Bronchial epithelial cell (primary cell): ENCODE measurements at places on chromosomes 3 and 15.

DNA sequence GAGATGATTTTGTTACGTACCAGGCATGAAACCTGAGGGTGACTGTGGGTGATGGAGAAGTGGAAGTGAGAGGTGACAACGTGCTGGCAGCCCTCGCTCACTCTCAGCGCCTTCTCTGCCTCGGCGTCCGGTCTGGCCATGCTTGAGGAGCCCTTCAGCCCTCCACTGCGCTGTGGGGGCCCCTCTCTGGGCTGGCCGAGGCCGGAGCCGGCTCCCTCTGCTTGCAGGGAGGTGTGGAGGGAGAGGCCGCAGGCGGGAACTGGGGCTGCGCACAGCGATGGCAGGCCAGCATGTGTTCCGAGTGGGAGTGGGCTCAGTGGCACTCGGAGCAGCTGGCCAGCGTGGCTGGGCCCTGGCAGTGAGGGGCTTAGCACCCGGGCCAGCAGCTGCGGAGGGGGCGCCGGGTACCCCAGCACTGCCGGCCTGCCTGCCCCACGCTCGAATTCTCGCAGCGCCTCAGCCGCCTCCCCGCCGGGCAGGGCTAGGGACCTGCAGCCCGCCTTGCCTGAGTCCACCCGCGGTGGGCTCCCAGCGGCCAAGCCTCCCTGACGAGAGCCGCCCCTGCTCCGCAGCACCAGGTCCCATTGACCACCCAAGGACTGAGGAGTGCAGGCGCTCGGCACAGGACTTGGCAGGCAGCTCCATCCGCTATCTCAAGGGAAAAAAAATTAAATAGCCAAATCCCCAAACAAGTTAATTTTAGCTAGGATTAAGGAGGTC, 29.7 kb upstream of the MYRIP start:
- DNase-seq = no peak

- peak; percentile 20 for DNase-seq
Observed at GRCh38 chr15:65132878-65133547, 595 bp downstream of the PDCD7 start.

DNA sequence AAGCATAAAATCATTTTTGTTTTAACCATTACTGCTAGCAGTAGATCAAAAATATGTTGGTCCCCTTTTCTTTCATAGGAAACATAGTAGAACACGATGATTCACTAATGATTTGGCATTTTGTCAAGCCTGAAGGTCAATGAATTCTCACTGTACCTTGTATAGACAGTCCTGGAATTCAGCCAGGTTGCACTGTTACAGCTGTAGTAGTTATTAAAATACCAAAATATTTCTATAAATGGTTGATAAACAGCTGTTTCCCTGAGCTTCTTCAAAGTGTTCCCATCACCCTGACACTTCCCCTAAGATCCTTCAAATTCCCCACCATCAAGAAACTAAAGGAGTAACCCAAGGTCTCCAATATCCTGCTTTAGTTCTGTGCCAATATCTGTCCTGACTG, 200.9 kb downstream of the ATP8B4 start:
- peak; percentile 38 for DNase-seq

DNA sequence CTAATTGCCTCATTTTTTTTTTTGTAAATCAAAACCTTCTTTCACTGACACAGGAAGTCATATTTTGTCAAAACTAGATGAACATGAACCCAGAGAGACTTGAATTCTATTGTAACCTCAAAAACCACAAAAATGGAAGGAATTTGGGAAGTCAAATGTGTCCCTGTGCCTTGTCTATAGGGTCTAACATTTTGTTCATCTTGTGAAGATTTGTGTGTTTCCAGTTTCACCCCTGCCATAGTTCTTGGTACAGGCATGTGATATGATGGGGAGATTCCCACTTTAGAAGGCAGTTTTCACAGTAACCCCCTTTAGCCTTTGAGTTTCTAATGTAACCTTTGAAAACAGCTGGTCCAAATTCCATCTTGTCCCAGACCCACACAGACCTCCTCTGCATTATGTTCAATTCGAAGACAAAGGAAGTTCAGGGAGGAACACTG, 318.5 kb upstream of the ADAMTS9 start:
- DNase-seq = no peak

DNA sequence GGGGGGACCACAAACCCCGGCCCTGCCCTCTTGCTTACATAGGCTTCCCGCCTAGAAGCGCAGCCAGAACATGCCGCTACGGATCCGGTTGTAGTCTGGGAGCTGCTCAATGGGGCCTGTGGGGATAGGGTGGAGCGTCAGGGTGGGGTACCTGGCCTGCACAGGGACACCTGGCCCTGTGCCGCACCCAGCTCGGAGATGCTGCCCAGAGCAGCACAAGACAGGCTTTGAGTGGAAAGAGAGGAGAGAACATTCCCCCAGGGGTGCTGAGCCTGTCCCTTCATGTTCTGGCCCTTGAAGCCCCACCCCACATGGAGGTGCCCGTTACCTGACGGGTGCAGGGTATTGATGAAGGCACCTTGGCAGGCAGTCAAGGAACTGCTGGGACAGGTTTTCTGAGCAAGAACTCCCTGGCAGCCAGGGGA, 4.0 kb upstream of the COL7A1 start:
- DNase-seq = peak; percentile 99

- DNase-seq = no peak
Observed at GRCh38 chr3:165156757-165157420, 39.3 kb downstream of the SLITRK3 start.

- DNase-seq = no peak
Observed at GRCh38 chr3:101268971-101269671, 51.3 kb downstream of the IMPG2 start.

- peak; percentile 85 for DNase-seq
Observed at GRCh38 chr3:101995371-101996046, 146.2 kb downstream of the NFKBIZ start.

DNA sequence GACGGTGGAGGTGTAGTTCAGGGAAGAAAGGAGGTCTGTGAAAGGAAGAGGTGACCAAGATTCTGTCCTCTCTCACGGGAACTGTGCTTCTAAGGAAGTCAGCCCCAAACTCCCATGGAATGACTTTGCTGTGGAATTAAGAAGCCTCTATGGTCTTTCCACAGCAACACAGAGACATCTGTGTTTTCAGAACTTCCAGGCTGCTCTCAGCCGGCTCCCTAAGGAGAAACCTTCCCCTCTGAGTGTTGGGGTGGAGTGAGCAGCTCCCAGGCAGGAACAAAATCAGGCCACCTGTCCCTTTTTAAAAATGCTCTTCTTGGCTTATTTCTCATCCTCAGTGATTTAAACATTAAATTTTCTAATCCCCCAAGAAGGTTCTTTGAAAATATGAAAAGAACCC, 53.3 kb upstream of the SNRK start:
- no peak for DNase-seq

DNA sequence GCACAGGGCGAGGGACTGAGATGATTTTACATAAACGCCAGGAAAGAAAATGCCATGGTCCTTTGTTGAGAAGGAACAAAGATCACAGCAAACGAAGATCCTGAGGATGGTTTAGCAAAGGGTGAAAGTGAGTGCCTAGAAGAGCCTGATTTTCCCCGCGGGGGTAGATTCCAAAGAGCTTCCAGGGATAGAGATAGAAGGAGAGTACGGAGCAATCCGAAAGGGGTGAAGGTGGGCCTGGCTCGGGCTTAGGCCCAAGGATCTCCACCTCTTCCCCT, 977 bp downstream of the CDC25A start:
- DNase-seq = peak; percentile 10

DNA sequence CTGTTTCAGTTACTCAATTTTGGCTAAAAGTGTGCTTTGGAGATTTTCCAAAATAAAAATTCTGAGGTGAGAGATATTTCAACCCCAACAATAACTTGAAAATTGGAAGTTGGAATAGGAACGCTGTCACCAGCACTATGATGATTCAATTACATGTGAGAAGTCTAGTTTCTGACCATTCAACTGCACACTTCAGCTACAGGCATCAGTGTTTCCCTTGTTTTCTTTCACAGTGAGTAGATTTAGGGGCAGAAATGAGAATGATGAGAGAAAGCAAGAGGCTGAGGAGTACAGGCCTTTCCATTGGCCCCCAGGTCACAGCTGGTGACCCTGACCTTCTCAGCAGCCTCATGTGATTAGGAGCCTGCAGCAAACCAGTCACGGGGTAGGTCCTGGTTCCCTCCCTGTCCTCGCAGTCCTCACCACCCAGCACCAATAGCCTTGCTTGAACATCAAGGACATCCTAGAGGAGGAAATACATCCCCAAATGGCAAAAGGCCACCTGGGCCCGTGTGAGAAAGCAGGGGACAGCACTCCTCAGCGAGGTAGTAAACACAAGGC, 10.0 kb upstream of the FILIP1L start:
- no peak for DNase-seq

GRCh38 chr15:72961346-72961745, 90.9 kb upstream of the NEO1 start:
- DNase-seq = no peak

DNA sequence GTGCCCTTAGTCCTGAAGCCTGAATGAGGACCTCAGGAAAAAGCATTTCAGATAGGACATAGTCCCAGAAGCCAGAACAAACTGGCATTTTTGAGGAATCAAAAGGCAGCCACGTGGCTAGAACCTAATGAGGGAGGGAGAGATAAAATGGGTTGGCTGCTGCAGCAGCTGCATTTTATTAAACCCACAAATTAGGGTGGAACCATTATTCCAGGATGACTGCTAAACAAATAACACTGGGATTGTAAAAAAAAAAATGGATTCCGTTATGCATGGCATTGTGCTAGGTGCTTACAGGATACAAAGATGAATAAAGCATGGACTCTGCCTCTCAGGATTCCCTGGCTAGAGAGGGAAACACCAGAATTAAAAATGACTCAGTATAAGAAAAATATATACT, 141.5 kb downstream of the SATB1 start:
- DNase-seq = no peak

GRCh38 chr3:29156086-29156715, 124.7 kb upstream of the RBMS3 start:
- DNase-seq = peak; percentile 69

DNA sequence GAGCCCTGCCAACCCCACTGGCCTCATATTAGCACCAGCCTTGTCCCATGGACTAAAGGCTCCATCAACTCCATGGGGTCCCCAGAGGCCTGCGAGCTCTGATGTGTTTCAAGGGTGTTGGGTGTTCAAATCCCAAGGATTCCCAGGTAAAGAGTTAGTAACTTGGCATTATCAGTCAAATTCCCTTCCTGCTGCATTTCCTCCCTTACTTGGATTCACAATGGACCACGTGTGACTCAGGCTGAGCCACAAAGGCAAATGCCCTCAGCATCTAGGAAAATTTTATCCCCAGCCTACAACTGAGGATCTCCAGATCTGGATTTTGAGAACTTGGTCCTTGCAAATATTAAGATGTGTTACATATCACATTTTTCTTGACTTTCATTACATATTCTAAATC, 58.8 kb downstream of the GADL1 start:
- peak; percentile 12 for DNase-seq

DNA sequence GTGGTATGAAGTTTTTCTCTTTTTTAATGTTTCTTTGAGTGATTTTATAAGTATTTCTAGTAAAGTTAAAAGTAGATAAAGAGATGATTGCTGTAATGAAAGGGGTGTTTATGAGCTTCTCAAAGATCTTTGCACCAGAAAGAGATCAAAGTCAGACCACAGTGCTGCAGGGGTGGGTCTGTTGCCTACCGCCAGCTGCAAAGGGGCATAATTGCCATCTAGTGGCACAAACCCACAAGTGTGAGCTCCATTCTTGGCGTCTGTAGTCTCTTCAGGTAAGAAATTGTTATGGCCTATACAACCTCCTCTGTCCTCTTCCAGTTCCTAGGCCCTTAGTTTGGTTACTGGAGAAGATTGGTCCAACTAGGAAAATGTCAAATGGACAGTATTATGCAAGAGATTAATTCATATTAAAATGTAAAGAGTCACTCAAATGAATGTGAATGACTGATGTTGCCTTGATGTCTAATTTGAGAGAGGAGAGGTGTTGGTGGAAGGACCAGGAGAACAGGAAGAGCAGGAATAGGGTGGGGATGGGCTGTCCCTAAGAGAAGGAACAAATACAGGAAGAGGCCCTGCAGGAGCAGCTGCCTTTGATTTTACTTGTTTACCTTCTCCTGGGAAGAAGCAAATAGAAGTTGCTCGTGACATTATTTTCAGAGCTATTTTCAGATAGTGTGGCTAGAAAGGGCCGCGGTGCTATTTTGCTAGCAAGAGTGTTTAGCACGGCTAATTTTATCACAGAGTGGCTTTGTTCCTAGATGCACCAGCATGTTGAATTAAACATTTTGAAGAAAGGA, 53.0 kb upstream of the GSK3B start:
- DNase-seq = peak; percentile 91

DNA sequence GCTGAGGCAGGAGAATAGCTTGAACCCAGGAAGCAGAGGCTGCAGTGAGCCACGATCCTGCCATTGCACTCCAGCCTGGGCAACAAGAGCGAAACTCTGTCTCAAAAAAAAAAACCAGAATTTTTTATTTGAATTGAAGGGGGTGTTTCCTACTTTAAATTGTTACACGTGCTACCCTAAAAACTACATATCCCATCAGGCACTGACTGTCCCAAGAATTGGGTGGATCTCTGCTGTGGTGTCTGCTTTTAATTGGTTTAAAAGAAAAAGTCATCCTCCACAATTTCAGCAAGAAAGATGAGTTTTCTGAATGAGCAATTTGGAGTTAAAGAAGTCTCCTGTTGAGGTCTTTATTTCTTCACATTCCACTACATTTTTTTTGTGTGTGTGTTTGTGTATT, 2.1 kb downstream of the PDIA3 start:
- DNase-seq = no peak

- DNase-seq = peak; percentile 40
Observed at GRCh38 chr3:73787620-73788019, 162.9 kb upstream of the PDZRN3 start.

DNA sequence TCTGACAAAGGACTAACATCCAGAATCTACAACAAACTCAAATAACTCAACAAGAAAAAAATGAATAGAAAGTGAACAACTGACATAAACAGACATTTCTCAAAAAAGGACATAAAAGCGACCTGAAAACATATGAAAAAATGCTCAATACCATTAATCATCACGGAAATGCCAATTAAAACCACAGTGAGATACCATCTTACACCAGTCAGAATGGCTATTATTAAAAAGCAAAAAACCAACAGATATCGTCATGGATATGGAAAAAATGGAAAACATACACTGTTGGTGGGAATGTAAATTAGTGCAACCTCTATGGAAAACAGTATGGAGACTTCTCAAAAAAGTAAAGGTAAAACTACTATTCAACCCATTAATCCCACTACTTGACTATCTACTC, 53.3 kb downstream of the ZNF385D start:
- no peak for DNase-seq

DNA sequence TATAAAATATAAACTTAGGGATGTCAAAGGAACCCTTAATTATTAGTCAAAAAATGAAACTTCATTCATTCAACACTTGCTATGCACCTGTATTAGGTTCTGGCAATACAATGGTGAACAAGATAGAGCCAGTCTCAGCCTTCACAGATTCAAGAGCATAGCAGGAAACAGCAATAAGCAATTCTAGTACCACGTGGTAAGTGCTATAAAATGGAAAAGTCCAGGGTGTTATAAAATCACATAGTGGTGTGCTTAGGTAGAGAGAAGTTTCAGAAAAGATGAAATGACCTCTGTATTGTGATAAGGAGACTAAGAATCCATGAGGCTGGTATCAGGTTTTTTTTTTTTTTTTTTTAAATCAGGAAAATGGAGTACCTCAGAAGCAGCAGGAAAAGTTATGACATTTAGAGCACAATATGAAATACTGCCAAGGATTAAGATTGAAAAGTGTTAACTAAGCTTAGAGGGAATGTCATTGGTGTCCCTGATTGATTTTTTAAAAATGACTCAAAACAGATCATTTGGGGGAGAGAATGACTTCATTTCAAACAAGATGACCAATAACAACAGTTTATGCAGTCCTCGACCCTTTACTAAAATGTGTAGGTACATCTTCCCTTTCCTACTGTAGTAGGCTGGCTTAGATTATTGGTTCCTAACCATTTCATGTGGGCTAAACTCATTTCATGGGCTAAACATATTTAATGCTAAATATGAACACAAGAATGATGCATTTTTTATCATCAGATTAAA, 5.0 kb downstream of the TOMM70 start:
- no peak for DNase-seq
